NCI-H2029 treated with DMSO at 0.1 percent for 48 hours (cell line): ENCODE measurements at places on chromosomes 5 and 9.

GRCh38 chr5:1130218-1130946 lies 18.5 kb upstream of the SLC12A7 start:
- peak; percentile 87 for DNase-seq

DNA sequence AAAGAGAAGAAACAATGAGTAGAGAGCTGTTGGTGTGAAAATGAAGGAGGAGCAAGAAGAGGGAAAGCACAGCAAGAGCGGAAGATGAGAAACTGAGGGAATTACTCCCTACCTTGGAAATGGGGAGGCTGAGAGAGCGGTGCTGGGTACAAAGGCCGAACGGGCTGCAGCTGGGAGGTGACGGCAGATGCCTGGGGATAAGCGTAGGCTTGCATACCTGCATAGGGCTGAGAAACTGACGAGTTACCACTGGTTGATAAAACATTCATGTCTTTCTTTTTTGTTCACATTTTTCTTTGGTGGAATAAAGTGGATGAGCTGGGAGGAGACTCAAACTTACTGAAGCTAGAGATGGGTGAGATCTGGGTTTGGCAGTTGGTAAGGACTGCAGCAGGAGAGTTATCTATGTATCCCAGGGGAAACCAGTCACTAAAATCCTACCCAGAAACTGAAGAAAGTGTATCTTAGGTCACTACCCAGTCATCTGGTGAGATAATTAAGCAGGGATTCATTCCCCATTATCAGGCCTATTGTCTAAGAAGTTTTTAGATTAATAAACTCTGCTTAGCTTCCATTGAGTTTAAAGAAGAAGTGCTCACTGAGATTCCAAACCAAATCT lies 34.8 kb downstream of the FKBP15 start:
- no peak for DNase-seq

- DNase-seq = no peak
These were observed 30.8 kb upstream of the ACOT12 start for GRCh38 chr5:81424728-81425127.

GRCh38 chr9:36891341-36891811 lies 142.7 kb downstream of the PAX5 start:
- no peak for DNase-seq

DNA sequence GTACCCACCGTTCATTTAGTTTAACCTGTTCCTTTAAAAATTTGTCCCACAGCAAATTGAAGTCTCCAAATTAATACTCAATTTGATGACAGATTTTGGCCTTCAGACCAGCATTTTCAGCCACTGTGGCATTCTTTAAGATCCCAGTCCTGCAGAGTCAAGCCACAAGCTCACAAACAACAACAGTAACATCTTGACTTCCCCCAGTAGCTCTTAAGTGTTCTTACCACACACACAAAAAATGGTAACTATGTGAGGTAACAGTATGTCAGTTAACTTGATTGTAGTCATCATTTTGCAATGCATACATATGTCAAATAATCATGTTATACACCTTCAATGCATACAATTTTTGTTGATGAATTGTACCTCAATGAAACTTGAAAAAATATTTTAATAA lies 247.9 kb downstream of the LURAP1L start:
- DNase-seq = no peak

DNA sequence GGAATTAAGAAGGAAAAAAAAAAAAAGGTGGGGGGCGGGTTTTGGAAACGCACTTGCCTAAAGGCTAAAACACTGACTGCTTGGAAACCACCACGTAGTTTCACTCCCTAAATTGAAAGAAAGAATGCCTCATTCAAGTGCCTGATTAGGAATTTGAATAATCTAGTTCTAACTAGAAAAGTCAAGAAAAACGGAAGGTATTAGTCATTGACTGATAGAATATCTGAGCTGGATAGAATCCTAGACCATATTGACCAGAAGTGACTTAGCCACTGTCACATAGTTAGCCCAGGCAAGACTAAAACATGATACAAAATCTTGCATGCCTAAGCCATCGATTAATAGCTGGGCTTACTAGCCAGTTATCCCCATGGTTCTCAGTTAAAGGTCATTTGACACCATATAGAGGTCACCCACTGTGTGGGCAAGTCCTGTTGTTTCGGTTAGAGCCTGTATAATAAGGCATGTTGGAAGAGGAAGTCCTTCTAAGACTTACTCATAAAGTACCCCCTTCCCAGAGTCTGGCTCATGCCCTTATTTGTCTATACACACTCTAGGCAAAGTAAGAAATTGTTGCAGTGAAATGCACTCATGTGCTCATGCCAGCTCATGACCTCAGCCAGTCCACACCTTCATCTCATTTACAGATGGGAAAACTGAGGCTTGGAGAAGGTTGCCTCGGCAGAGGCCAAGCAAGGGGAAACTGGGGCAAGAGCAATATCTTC lies 40.2 kb downstream of the SH3RF2 start:
- no peak for DNase-seq

GRCh38 chr5:73986729-73987128 lies 360.7 kb downstream of the ARHGEF28 start:
- no peak for DNase-seq

- DNase-seq = no peak
These were observed 19.6 kb downstream of the CLPTM1L start for GRCh38 chr5:1325191-1325741.

GRCh38 chr5:96920744-96921355 lies 15.0 kb upstream of the LNPEP start:
- no peak for DNase-seq

GRCh38 chr9:93280661-93281259 lies 96.8 kb downstream of the WNK2 start:
- no peak for DNase-seq

GRCh38 chr5:127041571-127041970 lies 11.2 kb upstream of the MARCHF3 start:
- DNase-seq = no peak

- DNase-seq = no peak
These were observed 17.0 kb upstream of the TDRD7 start for GRCh38 chr9:97394881-97395280.

DNA sequence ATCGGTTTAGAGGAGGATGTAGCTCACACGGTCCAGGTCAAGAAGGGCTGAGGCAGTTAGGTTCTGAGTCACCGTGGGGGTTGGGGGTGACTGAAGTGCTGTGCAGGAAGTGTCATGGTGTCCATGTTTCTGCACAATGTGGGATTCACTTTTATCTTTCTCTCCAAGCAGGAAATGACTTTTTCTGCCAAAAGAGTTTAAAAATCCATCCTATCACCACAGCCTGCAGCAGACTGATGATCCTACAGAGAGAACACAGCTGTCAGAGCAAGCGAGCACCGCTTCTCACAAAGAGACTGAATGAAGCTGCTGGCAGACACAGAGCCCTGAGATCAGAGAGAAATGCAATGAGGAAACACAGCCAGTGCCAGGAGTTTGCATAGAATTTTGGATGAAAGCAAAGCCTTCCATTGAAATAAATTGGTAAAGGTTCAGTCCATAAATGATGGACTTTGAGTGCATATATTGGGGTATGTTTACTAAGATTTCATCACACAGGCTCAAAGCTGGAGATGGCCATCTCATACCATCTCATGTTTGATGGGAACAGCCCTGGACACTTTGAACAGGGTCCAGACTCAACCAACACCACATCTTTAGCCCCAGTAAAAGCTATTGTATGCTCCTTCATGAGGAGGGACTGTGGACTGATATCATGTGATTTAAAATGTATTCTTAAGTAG lies 213.9 kb upstream of the FBXL7 start:
- no peak for DNase-seq

- no peak for DNase-seq
These were observed 170.2 kb upstream of the HMHB1 start for GRCh38 chr5:143641549-143642355.

DNA sequence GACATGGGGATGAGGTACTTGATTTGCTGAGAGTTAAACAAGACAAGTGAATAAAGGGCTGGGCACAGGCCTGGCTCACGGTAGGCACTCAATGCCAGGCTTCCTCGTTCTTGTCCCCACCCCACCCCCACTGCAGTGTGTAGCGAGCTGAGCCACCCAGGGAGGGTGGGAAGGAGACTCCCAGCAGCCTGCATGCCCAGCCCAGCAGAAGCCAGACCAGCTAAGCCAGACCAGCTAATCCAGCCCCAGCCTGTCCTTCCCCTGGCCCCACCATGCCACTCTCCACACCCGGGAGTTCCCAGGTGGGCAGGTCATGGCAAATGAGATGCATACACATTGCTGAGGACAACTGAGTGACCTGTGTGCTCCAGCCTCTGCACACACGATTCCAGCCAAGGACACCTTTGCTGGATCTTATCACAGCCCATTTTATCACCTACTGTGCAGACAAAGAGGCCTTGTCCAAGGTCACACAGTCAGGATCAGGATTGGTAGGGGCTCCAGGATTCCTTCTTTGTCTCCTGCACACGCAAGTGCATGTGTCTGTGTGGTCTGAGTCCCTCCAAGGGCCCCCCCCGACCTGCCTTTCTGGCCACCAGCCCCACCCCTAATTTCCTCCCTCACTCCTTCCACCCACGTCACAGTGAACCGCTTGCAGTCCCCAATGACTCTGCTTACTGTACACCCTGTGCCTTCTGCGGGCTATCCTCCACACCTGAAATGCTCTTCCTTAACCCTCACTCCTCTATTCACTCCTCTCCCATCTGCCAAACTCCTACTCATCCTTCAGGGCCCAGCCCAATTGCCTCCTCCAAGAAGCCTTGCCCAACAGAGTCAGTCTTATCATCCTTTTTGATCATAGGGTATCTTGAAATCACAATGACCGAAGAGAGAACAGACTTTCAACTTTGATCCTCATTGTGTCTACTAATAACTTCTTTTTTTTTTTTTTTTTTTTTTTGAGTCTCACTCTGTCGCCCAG lies 26.6 kb downstream of the DUSP1 start:
- no peak for DNase-seq

- peak; percentile 33 for DNase-seq
These were observed 22.9 kb downstream of the RGMB start for GRCh38 chr5:98796197-98796972.

GRCh38 chr9:89706086-89706485 lies 101.3 kb downstream of the GADD45G start:
- no peak for DNase-seq

GRCh38 chr5:61504143-61504770 lies 172.2 kb downstream of the ZSWIM6 start:
- DNase-seq = no peak

GRCh38 chr5:129670957-129671500 lies 76.9 kb upstream of the MINAR2 start:
- no peak for DNase-seq

- no peak for DNase-seq
These were observed 64.2 kb upstream of the CPEB4 start for GRCh38 chr5:173823721-173824567.

- peak; percentile 32 for DNase-seq
These were observed 4.4 kb upstream of the DCTN4 start for GRCh38 chr5:150763023-150763769.

- no peak for DNase-seq
These were observed 102.6 kb downstream of the XRCC4 start for GRCh38 chr5:83179966-83180365.

DNA sequence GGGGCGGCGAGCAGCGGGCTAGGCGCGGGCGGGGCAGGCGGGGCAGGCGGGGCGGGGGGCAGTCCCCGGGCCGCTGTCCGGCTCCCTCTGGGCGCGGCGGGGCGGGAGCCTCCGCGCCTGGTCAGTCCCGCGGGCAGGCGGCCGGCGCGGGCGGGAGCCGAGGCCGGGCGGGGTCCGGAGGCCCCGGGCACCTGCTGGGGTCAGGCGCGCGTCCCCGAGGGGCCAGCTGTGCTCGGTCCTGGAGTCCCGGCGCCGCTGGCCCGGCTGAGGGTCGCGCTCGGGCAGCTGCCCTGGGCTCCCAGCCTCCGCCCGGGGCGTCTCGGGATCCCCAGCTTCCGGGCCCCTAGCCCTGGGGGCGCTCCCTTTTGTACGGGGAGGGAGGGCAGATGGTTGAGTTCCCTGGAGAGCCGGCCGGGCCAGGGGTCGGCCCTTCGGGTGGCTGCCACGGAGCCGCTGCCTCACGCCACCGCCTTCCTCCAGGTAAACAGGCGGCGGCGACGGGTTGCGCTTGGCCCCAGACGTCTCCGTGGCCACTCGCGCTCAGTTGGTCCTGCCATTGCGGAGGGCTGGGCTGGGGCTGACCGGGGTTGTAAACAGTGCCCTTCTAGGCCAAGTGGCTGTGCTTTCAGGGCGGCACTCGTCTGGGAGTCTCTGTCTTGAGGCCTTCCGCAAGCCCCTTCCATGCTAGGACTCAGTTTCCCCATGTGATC lies 473 bp downstream of the ZBTB34 start:
- DNase-seq = no peak

GRCh38 chr9:133426011-133426410 lies 3.8 kb downstream of the ADAMTS13 start:
- no peak for DNase-seq
